ENCODE measurements at places on chromosomes 5 and 9.

- DNase-seq = no peak
Observed at GRCh38 chr5:111347021-111347420, 122.8 kb downstream of the CAMK4 start.

GRCh38 chr9:94813379-94813778 lies 86.9 kb downstream of the AOPEP start:
- DNase-seq = no peak

GRCh38 chr5:10329446-10329819 lies 21.7 kb upstream of the CMBL start:
- DNase-seq = no peak

DNA sequence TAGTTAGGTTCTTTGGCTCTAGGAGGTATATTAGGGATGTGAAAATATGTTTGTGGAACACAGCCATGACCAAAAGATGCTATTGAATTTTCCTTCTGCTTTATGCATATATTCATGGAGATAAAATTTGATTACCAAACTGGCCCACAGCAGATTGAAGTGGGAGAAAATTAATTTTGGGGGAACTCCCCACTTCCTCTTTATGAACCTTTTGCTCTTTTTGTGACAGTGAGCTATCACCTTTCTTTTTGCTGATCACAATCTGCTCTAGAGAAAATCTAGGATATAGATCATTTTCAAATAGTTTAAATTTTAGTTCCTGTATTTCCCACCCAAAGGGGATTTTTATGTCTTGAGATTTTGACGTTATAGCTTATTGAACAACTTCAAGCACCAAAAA lies 313.0 kb downstream of the GABRB2 start:
- DNase-seq = no peak

DNA sequence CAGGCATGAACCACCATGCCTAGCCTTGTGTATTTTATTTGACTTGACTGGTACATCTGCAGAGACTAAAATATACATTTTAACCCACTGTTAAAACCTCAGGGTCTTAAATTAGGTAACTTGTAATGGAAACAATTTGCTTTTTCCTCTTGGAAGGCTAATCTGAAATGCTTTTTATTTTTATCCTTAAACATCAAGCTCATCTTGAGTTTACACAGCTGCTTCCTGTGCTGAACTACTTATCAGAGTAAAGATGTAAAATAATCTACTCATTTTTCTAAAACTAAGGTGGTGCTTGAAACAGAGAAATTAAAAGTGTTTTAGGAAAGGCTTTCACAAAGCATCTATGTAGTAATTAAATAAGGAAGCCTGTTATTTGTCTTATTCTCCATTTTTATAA lies 144.1 kb downstream of the ENTREP1 start:
- DNase-seq = no peak

- DNase-seq = no peak
Observed at GRCh38 chr5:80406980-80407734, 707 bp upstream of the ZFYVE16 start.

Data from stimulated activated CD4-positive, alpha-beta T cell treated with anti-CD3 and anti-CD28 coated beads, Interleukin-1b, Interleukin-23, amount 100 ng/mL, for 24 hours (primary cell).